ENCODE measurements at places on chromosomes 4 and X. TPM values are rescaled to one million over a fixed set of nuclear protein-coding genes. Genes with fewer than 3 reads are reported as not detected.

Gene GRIA3
- total RNA-seq = 9.2 TPM

Gene TMEM128
- 20.1 TPM for total RNA-seq

Gene USP17L28
- total RNA-seq = not detected

Gene CYLC1
- not detected for total RNA-seq

Gene CYTL1
- total RNA-seq = 0.52 TPM

Gene FRG2
- not detected for total RNA-seq

GRCh38 chr4:121950680-121951520 lies 960 bp downstream of the TRPC3 start:
- H3K27me3 ChIP-seq = peaks cover 76% of the 10 kb centered on the region
- H3K4me1 ChIP-seq = no peaks in the 10 kb centered on the region
- no peaks in the 10 kb centered on the region for H3K36me3 ChIP-seq
- peak overlapping the region; percentile 20 for H3K27ac ChIP-seq
- peak overlapping the region; percentile 87 for H3K4me3 ChIP-seq

DNA sequence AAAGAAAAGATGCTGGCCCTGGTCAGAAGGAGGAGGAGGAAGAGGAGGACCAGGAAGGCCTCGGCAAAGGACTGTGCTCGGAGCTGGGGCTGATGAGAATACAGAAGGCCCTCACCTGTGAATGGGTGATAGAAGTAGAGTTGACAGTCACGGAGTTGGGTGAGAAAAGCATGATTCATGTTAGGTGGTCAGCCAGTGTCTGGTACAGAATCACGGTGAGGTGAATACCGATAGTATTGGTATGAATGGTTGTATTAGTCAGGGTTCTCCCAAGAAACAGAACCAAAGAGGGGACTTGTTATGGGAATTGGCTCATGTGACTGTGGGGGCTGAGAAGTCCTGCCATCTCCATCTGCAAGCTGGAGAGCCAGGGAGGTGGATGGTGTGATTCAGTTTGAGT lies 32.5 kb upstream of the FAM156A start:
- peak; percentile 32 for DNase-seq
- no peaks in the 10 kb centered on the region for H3K36me3 ChIP-seq
- H3K27me3 ChIP-seq = no peaks in the 10 kb centered on the region
- H3K4me3 ChIP-seq = no peak overlapping the region

DNA sequence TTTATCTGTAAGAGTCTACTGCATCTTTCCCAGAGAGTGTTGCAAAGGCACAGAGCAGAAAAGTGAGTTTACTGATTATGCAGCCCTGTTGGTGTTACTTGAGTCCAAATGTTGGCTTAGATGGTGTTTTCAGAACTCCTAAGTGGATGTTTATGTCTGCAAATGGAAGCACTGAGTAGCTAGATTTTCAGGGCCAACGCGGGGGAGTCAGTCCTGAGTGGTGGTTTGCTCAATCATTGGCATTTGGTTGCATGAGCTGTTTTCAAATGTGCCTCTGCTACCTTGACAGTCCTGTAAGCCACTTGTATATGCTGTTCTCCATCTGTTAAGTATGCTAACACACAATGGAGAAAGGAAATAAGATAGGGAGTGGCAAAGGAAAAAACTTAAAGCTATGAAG lies 45.4 kb downstream of the MAMLD1 start:
- H3K36me3 ChIP-seq = no peaks in the 10 kb centered on the region
- H3K4me1 ChIP-seq = no peaks in the 10 kb centered on the region
- H3K27ac ChIP-seq = no peak overlapping the region
- H3K27me3 ChIP-seq = no peaks in the 10 kb centered on the region
- no peak overlapping the region for H3K4me3 ChIP-seq
- DNase-seq = no peak

DNA sequence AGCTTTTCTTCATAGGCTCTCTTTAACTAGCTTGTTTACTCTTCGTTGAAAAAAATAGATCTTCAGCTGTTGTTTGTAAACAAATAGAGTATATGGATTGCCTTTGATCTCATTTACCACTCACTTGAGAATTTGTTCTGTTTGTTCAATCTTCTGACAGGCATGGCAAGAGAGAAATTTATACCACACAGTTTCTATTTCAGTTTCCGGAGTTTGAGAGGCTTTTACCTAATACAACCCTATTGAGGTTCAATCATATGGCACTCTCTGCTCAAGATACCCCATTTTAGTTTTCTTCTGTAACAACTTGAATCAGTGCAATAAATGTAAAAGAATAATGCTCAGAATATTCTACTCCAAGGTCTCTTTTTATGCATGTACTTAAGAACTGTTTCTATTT lies 148.0 kb downstream of the EMCN start:
- DNase-seq = no peak
- H3K27me3 ChIP-seq = no peaks in the 10 kb centered on the region
- no peaks in the 10 kb centered on the region for H3K36me3 ChIP-seq
- no peaks in the 10 kb centered on the region for H3K4me1 ChIP-seq
- no peak overlapping the region for H3K4me3 ChIP-seq
- H3K27ac ChIP-seq = no peak overlapping the region

GRCh38 chr4:78460368-78460767 lies 91.2 kb upstream of the ANXA3 start:
- H3K27ac ChIP-seq = no peak overlapping the region
- no peaks in the 10 kb centered on the region for H3K27me3 ChIP-seq
- DNase-seq = no peak
- no peak overlapping the region for H3K4me3 ChIP-seq

DNA sequence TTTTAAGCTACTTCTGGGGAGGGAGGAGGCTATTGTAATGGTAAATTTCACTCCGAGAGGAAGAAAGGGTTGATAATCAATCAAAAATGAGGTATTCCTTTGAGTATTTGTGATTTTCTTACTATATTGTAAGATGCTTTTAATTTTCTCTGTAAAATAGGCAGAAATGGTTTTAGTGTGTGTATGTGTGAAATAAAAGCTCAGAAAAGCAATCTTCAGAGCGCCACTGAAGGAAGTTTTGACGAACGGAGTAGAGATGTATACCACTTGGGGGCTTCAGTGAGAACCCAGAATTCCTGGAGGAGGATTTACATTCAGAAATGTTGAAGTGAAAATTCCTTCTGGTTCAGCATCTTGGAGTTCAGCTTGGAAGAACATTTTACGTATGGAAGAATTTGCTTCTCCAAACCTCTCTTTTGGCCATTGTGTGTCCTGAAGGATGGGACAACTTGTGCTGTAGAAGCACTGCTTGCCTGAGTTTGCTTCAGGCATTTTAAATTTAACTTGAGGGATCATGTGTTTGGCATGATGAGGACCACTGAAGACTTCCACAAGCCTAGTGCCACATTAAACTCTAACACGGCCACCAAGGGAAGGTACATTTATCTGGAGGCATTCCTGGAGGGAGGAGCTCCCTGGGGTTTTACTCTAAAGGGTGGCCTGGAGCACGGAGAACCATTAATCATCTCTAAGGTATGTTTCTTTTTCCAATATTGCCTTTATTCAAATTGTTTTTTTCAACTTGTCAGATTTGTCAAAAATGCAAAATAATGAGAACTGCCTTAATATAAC lies 695 bp downstream of the SHROOM3 start:
- H3K4me1 ChIP-seq = peaks cover 26% of the 10 kb centered on the region
- H3K36me3 ChIP-seq = no peaks in the 10 kb centered on the region
- H3K27ac ChIP-seq = peak overlapping the region; percentile 81

DNA sequence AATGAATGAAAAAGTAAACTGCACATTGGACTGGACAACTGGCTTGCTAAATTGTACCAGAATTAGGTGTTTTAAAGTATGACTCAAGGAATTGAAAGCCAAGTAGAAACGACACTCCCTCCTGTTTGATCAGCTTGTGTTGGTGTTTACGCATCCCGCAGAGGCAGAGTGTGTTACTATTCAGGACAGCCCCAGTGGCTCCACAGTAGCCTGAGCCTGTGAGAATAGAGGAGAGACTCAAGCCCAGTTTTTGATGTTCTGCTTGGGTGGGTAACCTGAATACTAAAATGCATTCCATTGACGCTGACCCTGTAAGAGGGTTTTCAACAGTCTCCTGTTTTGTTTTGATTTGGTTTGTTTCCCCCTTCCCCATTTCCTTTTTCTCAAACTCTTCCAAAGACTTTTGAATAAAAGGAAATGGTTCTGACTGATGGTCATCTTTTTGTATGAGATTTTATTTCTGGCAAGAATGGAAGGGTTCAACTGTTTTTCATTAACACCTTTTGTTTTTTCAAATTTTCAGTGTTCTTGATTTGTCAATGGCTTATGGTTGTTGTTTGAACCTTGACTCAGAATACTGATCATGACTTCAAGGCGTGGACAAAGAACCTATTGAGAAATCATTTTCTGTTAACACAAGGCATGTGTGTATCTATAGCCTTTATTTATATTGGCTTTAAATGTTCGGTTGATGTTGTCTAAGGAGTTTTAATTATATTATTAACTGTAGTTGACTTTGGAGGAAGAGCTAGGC lies 10.2 kb downstream of the ADGRL3 start:
- no peak for DNase-seq
- H3K27ac ChIP-seq = no peak overlapping the region
- H3K4me1 ChIP-seq = peaks cover 24% of the 10 kb centered on the region
- peaks cover 9% of the 10 kb centered on the region for H3K36me3 ChIP-seq

DNA sequence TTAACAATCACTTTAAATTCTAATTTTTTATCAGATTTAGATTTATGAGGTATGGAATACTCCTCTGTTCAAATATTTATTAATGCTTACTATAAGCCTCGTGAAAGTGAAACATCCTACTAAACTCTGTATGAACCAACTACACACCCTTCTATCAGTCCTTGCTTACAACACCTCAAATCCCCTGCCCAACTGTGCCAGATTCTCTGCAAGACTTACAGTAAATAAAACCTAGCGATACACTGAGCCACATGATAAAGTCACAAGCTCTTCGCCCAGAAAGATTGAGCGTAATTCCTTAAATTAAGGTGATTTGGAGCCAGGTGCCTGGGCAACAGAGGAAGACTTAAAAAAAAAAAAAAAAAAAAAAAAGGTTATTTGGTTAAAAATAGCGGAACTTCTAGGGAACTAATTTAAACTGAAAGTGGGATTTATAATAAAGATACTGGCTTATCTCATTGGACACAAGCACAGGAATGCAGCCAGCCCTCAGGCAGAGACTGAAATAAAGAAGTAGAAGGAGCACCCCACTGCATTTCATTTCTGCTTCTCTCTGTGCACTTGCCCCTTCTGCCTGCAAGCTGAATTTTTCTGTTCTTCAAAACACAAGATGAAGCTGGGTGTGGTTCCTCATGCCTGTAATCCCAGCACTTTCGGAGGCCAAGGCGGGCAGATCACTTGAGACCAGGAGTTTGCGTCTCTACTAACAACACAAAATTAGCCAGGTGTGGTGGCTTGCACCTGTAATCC lies 17.5 kb upstream of the C4orf36 start:
- no peaks in the 10 kb centered on the region for H3K27me3 ChIP-seq
- no peak overlapping the region for H3K4me3 ChIP-seq
- no peaks in the 10 kb centered on the region for H3K36me3 ChIP-seq
- DNase-seq = no peak
- peaks cover 5% of the 10 kb centered on the region for H3K4me1 ChIP-seq

GRCh38 chr4:176339936-176340761 lies 20.4 kb downstream of the SPCS3 start:
- no peak for DNase-seq
- H3K27me3 ChIP-seq = no peaks in the 10 kb centered on the region
- H3K36me3 ChIP-seq = peaks cover 5% of the 10 kb centered on the region
- no peak overlapping the region for H3K4me3 ChIP-seq

DNA sequence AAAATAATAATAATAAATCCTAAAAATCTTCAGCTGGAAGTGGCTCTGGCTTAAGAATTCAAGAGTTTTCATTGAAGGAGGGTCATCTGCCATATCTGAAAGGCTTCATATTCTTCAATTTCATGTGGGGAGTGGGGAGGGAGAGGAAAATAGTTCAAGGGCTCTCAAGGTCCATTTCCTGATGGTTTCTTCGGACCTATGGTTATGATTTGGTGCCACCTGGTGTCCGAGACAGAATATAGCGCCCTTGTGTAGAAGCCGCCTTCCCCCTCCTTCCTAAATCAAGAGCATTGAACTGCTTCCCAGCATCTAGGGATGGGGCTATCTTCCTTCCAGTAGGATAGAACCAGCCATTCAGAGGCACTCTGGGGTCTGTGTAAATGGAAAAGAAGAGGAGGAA lies 34.3 kb downstream of the NLGN3 start:
- H3K36me3 ChIP-seq = no peaks in the 10 kb centered on the region
- no peak overlapping the region for H3K4me3 ChIP-seq
- peaks cover 18% of the 10 kb centered on the region for H3K4me1 ChIP-seq
- DNase-seq = no peak

DNA sequence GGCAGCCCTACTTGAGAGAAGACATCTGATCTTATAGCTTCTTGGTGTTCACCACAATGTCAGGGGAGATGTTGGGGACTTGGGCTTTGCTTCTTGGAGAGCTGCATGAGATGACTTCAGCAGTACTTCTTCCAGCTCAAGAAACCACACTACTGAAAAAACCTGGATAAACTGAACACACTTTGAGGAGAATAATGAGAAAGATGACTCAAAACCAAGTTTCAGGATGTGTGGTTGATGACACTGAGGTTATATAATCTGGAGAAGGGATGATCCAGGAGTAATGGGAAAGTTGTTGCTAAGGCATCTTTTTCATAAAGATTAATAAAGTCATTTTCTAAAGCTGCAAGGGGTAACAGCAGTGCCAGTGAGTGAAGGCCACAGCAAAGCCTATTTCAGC lies 58.4 kb upstream of the PNPLA4 start:
- no peak for DNase-seq
- peaks cover 8% of the 10 kb centered on the region for H3K27me3 ChIP-seq
- H3K4me1 ChIP-seq = peaks cover 4% of the 10 kb centered on the region

GRCh38 chrX:132532913-132533312 lies 44.1 kb upstream of the MBNL3 start:
- no peak for DNase-seq
- H3K4me3 ChIP-seq = no peak overlapping the region
- H3K36me3 ChIP-seq = no peaks in the 10 kb centered on the region
- H3K27ac ChIP-seq = no peak overlapping the region

GRCh38 chr4:11424000-11424399 lies 4.7 kb downstream of the HS3ST1 start:
- H3K27ac ChIP-seq = no peak overlapping the region
- H3K27me3 ChIP-seq = peaks cover 33% of the 10 kb centered on the region
- peak overlapping the region; percentile 31 for H3K4me3 ChIP-seq
- no peak for DNase-seq

DNA sequence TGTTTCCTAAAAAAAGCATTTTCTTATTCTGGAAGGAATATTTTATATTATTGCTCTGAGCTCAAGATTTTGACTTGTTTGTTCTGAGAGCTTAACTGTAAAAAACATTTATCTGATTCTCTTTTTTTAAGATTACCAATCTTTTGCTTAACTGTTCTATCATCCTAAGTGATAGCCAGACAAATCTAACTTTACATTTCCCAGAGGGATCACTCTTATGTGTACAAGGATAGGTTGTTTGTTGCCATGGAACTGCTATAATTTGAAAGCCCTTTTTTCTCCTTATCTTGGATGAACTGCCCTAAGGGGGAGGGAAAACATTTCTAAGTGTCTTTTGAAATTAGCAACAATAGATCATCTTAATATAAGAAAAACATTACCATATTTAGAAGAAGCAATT lies 494.7 kb downstream of the TRAM1L1 start:
- peaks cover 8% of the 10 kb centered on the region for H3K4me1 ChIP-seq
- no peak for DNase-seq
- no peak overlapping the region for H3K4me3 ChIP-seq
- no peaks in the 10 kb centered on the region for H3K36me3 ChIP-seq
- no peak overlapping the region for H3K27ac ChIP-seq

GRCh38 chr4:70681704-70682103 lies 6.6 kb upstream of the UTP3 start:
- DNase-seq = no peak
- H3K36me3 ChIP-seq = no peaks in the 10 kb centered on the region
- no peak overlapping the region for H3K27ac ChIP-seq
- peaks cover 4% of the 10 kb centered on the region for H3K27me3 ChIP-seq
